ENCODE measurements at places on chromosomes 16 and 17.

GRCh38 chr17:33438578-33438977 is 145.5 kb upstream of the ASIC2 start:
- DNase-seq: no peak

- no peak for DNase-seq
These were observed 650.9 kb downstream of the KCNJ2 start for GRCh38 chr17:70820276-70820675.

GRCh38 chr17:27547301-27547683 is 83.7 kb upstream of the LGALS9 start:
- DNase-seq: no peak

GRCh38 chr17:80319262-80319998 is 58.8 kb downstream of the RNF213 start:
- no peak for DNase-seq

DNA sequence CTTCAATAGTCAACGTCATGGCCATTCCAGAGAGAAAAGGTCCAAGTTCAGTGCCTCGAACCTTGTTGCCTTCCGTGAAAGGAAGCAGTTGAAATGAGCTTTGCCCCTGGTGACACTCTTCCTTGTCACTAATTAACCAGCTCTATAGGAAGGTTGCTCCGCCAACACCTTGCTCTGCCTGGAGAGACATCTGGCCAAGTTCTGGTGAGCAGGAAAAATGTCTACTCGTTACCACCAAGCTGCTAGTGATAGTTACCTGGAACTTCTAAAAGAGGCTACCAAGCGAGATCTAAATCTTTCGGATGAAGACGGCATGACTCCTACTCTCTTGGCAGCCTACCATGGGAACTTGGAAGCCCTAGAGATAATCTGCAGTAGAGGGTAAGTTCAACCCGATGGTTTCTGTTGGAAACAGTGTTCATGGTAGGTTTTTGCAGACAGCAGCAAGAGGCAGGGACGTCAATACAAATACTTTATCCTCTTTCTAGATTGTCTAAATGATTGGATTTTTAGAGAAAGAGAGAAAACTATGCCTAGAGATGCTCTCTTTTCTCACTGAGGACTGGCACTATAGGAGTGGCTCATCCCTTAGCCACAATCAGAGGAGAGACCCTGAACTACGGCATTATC is at the start of gene ANKS4B:
Gene ANKS4B (plus strand): TSS at position 179 of the 630 bp plus-strand sequence. CDS start 39 bp downstream, at position 218.
- DNase-seq: no peak

DNA sequence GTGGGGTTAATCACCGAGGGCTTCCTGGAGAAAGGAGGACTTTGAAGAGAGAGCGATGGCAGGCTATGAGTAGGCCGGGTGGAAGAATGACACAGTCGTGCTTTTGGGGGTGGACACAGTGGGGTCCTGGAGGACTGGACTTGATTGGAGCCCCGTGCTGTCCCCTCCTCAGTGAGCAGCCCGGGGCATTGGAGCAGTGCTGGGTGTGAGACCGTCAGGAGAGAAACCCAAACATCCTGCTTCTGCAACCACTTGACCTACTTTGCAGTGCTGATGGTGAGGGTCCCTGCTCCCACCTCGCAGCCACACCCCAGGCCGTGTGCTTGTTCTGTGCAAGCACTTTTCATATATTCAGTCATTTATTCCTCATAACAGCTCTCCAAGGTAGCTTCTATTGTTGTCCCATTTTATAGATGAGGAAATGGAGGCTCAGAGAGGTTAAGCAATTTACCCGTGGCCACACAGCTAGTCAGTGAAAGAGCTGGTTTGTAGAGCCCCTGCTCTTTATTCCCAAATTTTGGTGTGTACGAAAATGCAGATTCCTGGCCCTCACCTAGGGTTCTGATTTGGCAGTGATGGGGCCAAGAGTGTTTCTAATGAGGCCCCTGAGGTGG is 11.7 kb upstream of the ADGRG3 start:
- DNase-seq: no peak

- no peak for DNase-seq
These were observed 29.3 kb upstream of the GSG1L start for GRCh38 chr16:28092721-28093384.

- no peak for DNase-seq
These were observed 29.9 kb downstream of the SMURF2 start for GRCh38 chr17:64632194-64632593.

- no peak for DNase-seq
These were observed 21.9 kb downstream of the AKAP1 start for GRCh38 chr17:57106836-57107497.

DNA sequence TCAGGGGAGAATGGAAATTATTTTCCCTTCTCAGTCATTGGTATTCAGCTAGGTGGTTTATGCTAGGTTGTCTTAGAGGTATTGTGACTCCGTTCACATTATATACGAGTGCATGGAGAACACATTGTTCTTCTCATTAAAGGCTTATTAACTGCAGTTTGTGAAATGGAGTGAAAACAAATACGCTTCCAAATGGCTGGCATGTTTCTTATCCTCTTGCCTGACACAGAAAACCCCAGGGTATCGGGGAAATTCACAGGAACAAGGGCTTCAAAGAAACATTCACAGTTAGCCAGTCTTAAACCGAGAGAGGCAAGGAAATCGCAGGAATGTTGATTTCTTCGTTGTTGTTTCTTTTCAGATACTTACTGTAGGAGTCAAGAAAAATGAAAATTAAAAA is 1047.9 kb upstream of the RBFOX1 start:
- no peak for DNase-seq

DNA sequence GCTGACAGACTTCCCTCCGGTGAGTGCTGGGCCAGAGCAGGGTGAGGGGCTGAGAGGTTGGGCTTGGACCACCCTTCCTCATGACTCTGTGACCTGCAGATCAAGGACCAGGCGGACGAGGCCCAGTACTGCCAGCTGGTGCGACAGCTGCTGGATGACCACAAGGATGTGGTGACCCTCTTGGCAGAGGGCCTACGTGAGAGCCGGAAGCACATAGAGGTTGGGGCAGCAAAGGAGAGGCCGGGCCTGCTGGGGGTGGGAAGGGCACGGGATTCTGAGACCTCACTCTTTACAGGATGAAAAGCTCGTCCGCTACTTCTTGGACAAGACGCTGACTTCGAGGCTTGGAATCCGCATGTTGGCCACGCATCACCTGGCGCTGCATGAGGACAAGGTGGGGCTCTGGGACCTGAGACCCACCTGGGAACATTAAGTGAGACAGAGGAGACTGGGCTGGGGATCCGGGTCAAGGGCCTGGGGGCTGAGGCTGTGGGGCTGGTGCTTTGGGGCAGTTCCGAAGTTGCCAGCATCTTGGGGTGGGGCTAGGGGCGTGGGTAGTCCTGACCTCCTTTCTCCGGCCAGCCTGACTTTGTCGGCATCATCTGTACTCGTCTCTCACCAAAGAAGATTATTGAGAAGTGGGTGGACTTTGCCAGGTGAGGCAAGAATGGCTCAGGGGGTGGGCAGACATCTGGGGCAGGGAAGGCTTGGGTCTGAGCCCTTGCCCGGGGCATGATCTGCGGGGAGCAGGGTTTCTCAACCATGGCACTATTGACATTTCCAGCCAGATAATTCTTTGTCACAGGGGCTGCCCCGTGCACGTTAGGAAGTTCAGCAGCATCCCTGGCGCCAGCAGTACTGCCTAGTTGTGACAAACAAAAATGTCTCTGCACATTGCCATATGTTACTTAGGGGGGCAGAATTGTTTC is 2.2 kb downstream of the BCKDK start:
- no peak for DNase-seq

- no peak for DNase-seq
These were observed 11.4 kb downstream of the MYLK3 start for GRCh38 chr16:46736695-46737094.

DNA sequence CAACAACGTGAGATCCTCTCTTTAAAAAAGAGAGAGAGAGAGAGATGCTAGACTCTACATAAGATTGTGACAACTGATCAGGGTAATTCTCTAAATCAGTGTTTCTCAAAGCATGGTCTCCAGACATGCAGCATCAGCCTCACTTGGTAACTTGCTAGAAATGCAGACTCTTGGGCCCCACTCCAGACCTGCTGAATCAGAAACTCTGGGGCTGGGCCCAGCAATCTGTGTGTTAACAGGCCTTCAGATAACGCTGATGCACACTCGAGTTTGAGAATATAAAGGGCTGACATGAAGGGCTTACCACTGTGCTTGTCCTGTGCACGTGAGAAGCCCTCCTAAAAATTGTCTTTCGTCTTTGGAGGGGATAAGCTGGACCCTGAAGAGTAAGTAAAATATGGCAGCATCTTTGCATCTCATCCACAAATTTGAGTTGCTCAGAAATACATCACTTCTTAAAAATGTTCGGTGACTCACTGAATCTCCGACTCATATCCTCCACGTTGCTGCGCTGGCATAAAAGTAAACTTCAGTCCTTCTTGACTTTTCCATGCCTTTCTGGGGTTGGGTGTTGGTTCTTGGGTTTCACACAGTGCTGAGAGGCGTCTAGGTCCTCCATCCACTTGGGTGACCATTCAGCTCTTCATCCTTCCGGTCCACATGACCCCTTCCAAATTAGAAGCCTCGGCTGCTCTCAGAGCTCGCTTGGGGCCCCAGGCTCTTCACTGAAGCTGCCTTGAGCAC is 26.1 kb upstream of the KDM8 start:
- peak; percentile 52 for DNase-seq

- peak; percentile 93 for DNase-seq
These were observed 70.5 kb downstream of the MARF1 start for GRCh38 chr16:15572329-15573001.

DNA sequence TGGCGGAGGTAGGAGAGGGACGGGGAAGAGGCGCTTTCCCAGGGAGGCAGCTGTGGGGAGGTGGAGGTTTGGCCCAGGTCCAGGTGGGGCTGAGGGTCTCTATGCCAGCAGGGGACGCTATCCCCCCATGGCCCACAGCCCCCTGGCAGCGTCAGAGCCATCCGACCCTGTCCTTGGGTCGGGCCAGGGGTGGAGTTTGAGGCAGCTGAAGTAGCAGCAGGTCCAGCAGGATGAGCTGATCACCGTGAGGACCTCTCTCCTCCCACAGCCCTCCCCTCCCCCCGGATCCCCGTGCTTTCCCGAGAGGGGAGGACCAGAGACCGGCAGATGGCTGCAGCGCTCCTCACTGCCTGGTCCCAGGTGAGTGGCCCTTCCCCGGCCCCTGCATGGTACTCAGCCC is 3.2 kb downstream of the ZNF205 start:
- no peak for DNase-seq

GRCh38 chr17:64081802-64082799 is 47.8 kb downstream of the ERN1 start:
- DNase-seq: peak; percentile 51

- no peak for DNase-seq
These were observed 79.8 kb downstream of the HELZ start for GRCh38 chr17:67165201-67165600.

GRCh38 chr17:8656693-8657092 is 26.2 kb upstream of the MYH10 start:
- DNase-seq: no peak

GRCh38 chr16:78118469-78119025 is 19.1 kb downstream of the WWOX start:
- no peak for DNase-seq

DNA sequence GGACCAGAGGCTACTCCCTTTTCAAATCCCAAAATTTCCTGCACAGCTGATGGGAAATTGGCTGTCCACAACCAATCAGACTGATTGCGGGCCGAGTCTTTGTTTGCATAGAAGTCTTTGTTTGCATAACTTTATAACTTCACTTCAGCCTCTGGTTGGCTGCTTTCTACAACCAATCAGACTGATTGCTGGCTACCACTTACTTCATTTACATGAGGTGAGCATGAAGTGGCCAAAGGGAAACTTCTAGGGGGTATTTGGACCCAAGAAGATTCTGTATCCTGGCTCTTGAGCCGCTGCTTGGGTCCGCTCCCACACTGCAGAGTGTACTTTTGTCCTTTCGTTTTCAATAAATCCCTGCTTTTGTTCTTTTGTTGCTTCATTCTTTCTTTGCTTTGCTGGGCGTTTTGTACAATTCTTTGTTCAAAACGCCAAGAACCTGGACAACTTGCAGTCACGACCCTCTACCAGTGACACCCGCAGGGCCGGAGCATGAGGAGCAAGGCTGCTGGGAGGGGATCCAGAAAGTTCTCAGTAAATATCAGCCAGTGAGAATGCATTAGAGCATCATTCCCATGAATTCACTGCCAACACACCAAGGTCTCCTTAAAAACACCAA is 67.5 kb downstream of the IQCK start:
- DNase-seq: no peak

DNA sequence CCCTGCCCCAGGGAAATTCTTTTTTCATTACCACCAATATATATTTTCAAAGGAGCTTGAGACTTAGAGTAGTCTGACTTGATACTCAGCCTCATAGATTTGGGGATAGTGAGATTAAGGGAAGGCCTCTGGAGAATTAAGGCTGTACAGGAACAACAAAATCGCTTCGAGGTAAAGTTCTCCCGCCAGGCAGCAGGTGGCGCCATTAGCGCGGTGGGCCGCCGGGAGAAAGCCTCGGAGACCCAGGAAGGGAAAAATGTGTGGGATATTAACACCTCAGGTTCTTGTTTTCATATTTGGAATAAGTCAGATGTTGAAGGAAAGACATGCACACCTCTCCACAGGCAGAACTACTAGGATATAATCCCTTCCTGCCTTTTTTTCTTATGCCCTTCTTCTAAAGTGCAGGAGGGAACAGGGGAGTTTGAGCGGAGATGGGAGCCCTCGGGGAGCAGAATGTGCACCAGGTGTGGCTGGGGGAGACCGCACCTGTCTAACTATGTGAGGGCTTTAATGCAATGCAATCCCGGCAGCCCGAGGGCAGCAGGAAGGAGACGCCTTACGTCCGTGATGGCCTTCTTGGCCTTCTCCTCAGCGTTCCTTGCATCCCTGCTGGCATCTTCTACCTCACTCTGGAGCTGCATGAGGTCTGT is 25.9 kb downstream of the MYH3 start:
- DNase-seq: no peak

DNA sequence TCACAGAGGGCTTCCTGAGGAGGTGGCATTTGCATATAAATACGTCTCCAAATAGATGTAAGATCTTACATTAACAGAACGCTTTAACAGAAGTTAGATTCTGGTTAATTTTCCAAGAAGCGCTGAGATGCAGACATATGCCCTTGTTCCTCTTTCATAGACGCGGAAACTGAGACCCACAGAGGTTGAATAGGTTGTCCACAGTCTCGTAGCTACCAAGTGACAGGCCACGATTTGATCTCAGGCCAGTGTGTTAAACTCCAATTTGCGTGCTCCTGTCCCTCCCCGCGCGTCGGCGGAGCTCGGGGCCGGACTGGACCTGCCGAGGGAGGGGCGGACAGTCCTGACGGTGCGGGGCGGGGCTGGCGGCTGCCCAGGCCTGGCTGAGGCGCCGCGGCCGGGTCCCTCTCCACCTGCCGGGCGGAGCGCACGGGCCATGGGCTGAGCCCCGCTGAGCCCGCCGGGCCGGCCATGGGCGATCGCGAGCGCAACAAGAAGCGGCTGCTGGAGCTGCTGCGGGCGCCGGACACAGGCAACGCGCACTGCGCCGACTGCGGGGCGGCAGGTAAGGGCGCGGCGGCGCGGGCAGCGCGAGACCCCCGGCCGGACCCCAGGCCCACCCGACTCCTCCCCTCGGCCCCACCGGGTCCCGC is at the start of gene ADAP2:
Gene ADAP2 (plus strand): TSS at position 402 of the 653 bp plus-strand sequence. CDS start 70 bp downstream, at position 472.
- no peak for DNase-seq

GRCh38 chr17:75642182-75642783 is 9.0 kb downstream of the SMIM5 start:
- no peak for DNase-seq

DNA sequence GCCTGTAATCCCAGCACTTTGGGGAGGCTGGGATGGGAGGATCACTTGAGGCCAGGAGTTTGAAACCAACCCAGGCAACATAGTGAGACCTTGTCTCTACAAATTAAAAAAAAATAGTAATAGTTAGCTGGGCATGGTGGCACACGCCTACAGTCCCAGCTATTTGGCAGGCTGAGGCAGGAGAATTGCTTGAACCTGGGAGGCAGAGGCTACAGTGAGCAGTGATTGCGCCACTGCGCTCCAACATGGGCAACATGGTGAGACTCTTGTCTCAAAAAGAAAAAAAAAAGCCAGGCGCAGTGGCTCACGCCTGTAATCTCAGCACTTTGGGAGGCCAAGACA is 56.9 kb upstream of the MRTFB start:
- DNase-seq: no peak

Data from fibroblast of skin of left quadriceps (primary cell).